Fibroblast of upper back skin (primary cell): ENCODE measurements at places on chromosomes 13 and 19.

- DNase-seq = peak; percentile 43
Measured at GRCh38 chr13:48160606-48161278, 65.8 kb upstream of the MED4 start.

DNA sequence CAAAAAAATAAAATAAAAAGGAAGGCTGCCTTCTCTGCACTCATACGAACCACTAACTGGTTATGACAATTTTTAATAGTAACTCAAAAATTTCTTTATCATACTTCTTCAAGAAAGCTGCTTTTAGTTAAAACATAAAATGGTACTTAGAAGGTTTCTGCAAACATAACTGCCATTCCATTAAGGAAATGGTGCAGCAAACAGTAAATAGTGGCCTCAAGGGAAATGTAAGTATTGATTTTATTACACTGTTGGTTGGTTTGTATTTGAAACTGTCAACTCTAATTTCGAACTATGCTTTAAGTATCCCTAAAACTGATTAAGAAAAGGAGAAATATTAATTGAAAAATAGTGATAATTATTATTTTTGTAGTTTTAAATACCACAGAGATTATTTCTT lies 278.0 kb downstream of the DACH1 start:
- no peak for DNase-seq

DNA sequence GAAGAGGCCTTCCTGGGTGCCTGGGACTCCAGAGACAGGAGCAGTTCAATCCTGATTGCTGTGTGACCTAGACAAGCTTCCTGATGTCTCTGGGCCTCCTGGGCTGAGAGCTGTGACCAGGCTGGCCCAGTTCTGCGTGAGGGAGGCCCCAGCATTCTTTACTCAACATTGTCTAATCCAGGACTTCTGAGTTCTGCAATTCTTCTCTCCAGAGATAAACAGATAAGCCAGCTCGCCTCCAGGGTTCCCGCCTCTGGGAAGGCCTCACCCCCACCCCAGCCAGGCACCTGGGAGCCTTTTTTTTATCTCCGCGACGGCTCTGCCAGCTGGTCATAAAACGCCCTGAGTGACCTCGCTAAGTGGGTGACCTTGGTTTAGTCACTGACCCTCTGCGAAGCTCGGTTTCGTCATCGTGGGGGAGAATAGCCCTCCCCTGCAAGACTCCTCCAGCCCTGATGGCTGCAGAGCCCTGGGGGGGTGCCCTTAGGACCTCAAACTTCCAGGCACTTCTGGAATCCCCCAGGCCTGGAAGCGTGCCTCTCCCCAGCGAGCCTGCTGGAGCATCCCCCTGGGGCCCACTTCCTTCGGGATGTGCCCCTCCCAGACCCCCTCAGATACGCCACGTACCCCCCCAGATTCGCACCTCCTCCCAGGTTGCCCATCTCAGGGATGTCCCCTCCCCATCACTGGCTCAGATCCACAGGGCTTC lies 1.9 kb downstream of the SULT2B1 start:
- DNase-seq = peak; percentile 55

DNA sequence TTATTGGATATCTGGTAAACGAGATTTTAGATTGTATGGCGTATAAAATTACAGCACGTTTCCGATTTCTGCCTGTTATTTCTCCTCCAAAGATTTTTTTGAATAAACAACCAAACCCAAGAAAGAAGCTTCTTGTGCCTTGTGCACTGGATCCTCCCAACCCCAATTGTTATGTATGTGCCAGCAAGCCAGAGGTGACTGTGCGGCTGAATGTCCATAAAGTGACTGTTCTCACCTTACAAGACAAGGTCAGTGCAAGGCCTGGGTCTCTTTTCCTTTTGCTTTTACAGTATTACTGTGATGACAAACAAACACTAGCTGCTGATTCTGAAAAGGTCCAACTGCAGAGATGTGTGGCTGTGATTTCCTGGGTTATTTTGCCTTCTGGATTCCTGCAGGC lies 22.9 kb upstream of the WTIP start:
- no peak for DNase-seq

DNA sequence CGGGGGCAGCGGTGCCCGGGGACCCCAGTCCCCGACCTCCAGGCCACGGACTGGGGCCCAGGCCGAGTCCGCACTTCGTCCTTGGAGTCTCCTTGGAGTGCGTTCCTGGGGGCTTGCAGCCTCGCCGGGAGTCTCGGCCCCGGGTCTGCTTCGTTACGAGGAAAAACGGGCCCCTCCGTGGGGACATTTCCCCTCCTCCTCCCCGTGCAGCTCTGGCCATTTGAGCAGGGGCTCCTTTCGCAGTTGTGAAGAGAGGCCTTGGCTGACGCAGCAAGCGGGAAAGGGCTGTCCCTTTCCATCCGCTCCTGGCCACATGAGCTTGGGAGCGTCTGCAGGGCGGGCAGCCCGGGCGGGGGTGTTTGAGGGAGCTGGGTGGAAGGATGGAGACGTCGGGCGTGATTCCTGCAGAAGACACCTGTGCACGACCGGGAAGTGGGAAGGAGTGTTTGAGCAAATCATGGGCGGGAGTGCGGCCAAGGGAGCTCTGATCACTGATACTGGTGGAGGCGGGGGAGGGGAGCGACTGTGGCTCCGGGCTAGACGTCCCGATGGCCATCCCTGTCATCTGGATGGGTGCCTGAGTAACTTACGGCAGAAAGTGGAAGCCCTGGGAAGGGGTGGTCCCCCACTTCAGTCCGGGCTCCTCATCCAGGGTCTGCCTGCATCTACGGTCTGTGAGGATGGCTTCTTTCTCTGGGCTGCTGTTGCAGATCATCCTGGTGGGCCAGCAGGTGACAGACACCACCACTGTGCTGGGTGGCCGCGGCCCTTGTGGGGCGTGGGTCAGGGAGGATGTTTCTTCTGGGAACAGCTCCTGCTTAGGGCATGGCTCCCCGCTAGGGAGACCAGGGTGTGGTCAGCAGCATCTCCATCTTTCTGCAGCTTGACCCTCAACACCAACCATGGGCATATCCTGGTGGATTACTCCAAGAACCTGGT lies 736 bp downstream of the GPI start:
- peak; percentile 12 for DNase-seq

DNA sequence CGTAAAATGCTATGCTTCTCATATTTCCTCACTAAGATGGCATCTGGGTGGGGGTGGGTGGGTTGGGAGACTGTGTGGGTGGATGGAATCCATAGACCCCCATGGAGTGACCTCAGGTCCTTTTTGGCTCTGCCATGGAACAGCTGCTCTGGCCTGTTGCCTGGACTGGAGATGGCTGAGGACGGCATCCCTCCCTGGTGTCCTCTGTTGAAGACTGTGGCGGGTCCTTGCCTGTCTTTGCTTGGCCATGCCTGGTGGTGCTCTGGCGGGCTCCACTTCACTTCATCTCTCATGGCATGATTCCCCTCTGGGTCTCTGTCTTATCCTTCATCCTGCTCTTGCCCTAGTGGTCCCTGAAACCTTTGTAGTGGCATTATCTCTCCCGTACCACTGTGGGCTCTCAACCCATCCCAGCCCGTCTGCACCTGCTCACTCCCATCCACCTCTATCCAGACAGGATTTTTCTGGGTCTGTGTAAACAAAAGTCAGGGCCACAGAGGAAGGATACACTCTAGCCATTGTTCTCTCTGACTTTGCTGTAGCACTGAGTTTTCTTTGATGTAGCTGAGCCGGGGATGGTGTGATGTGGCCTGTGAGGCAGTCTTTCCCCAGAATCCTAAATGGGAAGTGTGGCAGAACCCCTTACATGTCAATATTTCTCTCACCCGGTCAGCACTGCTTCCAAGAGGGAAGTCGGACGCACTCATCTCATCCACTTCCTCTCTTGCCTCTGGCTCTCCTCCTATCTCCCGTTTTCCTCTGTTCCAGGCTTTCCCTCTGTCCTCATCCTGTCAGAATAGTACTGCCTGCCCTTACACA lies 36.1 kb downstream of the WDFY2 start:
- no peak for DNase-seq

DNA sequence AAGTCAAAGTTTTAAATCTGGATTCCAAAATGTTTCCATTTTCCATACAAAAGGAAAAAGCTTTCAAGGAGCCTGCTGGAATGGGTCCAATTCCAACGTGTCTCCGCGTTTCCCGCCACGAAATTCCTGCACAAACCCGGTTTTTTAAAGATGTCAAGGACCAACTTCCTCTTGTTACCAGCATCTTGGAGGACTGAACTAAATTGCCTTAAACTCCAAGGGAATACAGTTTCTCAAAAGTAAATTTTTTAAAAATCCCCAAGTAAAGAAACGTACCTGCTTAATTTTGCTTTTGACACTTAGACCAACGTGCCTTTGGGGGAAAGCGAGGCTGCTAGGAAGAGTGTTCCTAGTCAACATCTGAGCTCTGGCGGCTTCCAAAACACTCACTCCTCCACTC lies 12.3 kb upstream of the SOX1 start:
- DNase-seq = no peak

- DNase-seq = no peak
Measured at GRCh38 chr13:23381866-23382265, 51.6 kb downstream of the SACS start.

DNA sequence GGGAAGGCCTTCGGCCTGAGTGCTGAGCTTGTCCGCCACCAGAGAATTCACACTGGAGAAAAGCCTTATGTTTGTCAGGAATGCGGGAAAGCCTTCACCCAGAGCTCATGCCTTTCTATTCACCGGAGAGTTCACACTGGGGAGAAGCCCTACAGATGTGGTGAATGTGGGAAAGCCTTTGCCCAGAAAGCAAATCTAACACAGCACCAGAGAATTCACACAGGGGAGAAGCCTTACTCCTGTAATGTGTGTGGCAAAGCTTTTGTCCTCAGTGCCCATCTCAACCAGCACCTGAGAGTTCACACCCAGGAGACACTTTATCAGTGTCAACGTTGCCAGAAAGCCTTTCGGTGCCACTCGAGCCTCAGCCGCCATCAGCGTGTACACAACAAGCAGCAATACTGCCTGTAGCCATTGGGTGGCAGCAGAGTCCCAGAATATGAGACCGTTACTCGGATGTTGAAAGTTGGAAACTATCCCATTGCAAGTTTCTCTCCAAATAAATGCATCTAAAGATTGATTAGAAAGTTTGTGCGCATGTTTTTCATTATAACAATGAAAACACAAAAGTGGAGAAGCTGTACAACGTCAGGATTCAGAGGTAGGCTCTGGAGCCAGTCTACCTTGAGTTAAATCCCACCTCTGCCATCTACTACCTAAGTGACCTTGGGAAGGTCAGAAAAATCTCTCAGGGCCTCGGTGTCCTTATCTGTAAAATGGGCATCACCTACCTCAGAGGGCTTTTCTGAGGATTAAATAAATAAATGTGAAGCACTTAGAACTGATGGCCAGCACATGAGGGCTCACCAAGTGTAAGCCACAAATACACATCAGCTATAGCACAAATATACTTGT lies 21.1 kb downstream of the ZNF473 start:
- no peak for DNase-seq

- DNase-seq = no peak
Measured at GRCh38 chr19:2117215-2117960, 20.7 kb downstream of the IZUMO4 start.

DNA sequence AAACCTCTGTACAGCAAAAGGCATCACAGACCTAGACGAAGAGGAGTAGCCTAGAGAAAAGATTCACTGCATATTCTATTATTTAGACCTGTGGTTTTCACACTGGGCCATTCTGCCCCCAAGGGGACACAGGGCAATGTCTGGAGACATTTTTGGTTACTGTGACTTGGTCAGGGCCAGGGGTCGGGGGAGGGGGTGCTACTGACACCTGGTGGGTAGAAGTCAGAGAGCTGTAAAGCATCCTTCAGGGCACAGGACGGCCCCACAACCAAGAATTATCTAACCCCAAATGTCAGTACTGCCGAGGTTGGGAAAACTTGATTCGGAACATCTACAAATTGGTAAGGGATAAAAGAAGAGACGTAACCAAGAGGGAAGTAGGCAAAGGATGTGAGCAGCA lies 11.3 kb downstream of the ELAVL1 start:
- no peak for DNase-seq

- DNase-seq = no peak
Measured at GRCh38 chr19:3556978-3557460, 367 bp downstream of the MFSD12 start.
